ENCODE measurements at places on chromosomes 2 and 18.

DNA sequence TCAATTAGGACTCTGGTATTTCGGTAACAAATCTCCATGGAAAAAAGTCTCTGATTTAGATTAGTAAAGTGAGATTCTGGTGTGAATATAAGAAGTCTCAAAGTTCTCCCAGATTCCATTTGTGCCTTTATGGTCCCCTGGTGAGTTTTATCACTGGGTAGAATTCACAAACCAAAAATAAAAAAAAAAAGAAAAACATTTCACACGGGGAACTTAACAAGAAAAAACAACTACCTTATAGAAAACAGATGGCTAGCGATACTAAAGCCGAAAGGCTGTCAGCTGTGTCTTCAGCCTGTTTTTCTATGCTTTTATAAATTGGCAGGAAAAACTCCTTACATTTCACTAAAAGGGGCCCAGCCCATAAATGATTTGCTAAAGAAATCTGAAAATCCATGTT is 50.6 kb downstream of the COL5A2 start:
- DNase-seq, result no peak

GRCh38 chr2:217621391-217621801 is 381.4 kb downstream of the TNS1 start:
- no peak for DNase-seq

DNA sequence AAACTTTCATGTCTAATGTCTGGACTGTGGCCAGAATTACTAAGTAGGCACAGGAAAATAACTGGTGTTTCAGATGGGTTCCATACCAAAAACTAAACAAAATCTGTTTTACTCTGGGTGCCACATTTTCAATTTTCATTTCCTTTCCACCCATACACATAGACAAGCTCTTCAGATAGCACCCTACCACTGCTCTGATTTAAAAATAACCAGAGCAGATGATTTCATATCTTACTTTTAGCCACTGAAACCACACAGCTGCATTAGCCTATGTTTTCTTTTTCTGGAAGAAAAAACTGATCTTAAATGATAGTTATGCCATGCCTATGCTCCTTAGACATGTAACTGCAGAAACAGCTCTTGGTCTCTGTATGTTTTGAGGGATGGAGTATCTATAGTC is 647.6 kb downstream of the CPS1 start:
- no peak for DNase-seq

DNA sequence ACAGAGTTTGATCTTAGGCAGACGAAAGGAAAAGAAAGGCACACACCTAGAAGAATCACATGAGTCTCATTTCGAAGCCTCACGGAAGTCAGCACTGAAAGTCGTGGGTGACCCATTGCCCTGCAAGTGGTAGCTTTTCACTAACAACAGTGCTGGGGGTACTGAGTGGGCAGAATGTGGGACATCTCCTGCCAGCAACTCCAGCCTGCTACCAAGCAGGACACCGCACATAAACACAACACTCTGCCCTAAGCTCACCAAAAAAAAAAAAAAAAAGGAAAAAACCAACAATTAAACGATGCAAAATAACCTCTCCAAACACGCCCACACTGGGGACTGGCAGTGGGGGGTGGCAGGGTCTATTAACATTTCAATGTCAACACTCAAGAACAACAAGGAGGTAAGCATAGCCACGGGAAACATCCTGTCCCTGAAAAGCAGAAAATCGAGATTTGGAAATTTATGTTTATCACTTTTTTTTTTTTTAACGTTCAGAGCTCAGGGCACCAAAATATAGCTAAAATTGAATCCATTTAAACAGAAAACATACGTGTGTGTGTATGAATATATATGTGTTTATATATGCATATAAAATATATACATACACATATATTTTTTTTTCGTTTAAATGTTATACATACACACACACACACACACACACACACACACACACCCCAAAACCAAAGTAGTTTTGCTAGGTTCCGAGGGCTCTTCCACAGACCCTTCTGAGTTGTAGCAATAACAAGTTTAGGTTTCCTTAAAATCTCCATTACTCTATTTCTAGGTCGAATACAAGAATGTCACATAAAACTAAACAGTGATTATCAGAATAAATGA is 2.2 kb downstream of the INO80D start:
- DNase-seq, result no peak

GRCh38 chr2:236498369-236498768 is 71.3 kb upstream of the ACKR3 start:
- DNase-seq, result no peak

- no peak for DNase-seq
Observed at GRCh38 chr2:4693266-4693665, 989.9 kb downstream of the DCDC2C start.

DNA sequence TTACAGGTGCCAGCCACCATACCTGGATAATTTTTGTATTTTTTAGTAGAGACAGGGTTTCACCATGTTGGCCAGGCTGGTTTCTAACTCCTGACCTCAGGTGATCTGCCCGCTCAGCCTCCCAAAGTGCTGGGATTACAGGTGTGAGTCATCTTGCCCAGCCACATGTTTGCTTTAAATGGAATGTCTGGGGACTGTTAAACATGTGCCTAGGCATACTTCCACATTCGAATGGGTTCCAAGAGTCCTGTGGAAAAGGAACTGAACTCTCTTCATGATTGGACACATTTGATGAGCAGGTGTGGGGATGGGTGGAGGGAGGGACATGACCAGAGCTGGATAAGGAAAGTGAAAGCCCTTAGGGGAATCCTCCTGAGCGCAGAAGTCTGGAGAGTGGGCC is 58.4 kb upstream of the GREB1L start:
- no peak for DNase-seq

DNA sequence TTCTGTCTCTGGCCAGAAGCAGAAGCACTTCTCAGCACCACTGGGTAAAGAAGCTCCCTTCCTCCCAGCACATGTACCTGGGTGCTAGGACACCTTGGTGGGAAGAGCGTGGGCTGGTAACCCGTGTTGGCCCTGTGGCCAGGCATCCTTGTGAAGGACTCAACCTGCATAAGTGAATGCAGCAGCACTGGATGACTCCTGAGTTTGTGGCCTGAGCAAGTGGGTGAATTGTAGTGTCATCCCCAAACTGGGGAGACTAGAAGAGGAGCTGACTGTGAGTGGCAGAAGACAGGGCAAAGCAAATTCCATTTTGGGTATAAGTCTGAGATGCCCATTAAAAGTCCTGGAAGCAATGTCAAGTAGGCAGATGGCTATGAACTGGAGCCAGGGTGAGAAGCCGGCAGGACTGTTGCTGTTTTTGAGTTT is 63.4 kb downstream of the STAT1 start:
- no peak for DNase-seq

DNA sequence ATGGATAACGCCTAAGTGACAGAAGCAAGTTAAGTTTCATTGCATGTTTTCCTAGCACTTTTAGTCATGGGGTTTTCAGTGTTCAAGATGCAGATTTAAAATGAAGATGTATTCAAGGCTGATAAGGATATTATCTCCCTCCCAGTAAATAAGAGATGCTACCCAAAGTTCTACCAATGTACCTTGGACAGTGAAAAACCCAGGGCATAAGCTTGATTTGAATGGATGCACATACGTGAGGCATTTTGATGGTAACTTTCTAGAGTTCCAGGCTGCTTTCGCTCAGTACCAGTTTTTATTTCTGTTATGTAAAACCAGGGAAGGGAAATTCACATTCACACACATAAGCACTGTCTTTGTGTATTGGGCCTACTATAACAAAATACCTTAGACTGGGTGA is 90.3 kb downstream of the STK39 start:
- no peak for DNase-seq

- no peak for DNase-seq
Observed at GRCh38 chr18:23548275-23548674, 38.0 kb downstream of the NPC1 start.

DNA sequence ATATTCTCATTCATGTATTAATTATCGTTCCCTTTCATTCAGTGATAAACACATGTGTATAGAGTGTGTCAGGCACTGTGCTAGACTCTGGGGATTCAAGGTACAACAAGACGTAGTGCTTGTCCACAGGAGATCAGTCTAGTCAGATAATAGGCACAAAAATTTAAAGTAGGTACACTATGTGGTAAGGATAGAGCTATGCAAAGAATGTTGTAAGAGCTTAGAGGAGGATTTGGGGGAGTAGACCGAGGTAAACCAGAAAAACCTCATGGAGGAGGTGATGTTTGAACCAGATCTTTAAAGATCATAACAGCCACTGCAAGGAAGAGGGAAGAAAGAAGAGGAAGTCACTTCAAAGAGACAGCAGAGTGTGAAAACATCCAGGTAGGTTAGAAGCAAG is 256.9 kb upstream of the DDX18 start:
- no peak for DNase-seq

DNA sequence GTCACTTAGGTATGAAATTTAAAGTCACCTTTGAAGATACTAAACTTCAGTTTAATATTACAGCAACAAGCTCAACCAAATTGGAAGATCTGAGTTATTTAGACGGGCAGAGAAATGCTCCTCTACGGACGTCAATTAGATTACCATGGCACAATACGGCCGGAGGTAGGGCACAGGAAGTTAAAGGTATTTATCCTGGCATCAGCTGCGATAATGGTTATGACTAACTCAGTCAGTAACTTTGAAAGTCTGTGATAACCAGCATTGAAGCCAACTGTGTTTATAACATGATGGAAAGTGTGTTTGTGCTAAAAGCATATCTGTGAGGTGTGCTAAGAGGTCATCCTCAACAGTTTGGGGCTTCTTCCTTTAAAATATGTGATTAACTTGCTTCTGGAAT is 117.3 kb downstream of the WDSUB1 start:
- no peak for DNase-seq

- peak; percentile 1 for DNase-seq
Observed at GRCh38 chr2:190069936-190070696, 7.6 kb upstream of the MSTN start.

- no peak for DNase-seq
Observed at GRCh38 chr18:78378403-78378802, 601.2 kb upstream of the SALL3 start.

DNA sequence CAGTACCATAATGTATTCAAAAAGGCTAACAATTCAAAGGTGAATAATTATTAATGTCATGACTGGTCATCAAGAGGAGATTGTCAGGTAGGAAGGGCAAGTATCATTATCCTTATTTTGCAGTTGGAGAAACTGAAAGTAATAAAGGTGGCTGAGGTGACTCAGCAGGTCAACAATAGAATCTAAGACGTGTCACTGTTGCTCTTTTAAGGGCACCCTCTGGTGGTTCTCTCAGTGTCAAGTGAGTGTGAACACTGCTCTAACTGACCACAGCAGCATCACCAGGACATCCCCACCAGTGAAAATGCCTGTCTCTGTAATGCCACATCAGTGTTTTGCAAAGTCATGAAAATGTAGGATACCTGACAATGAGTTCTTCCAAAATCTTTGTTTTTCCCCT is 69.7 kb downstream of the DCC start:
- DNase-seq, result no peak

DNA sequence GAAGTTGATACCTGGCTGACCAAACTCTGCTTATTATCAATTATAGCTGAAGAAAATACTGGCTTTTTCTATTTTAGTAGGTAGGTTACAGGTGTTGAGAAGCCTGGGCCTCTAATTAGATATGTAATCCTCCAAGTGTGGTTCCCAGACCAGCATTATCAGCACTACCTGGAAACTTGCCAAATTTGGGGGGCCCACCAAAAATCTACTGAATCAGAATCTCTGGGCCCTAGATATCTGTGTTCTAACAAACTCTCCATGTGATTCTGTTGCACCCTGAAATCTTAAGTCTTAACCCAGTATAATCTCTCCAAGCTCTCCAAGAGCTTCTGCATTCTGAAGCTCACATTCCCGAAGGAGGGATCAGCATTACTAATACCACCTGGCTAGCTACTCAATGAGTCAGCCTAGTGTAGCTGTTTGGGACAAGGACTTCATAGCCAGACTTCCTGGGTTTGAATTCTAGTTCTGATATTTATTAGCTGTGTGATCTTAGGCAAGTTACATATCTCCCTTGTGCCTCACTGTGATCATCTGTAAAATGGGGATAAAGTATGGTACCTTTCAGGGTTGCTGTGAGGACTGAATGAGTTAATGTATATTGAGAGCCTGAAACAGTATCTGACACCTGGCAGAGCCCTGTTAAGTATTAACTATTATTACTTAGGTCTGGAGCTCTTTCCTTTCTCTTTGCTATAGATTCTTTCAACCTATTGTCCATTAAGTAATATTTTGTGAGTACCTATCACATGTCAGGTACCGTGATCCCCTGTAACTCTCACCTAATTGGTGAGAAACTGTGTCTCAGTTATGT is 94.1 kb upstream of the CD302 start:
- DNase-seq, result no peak

DNA sequence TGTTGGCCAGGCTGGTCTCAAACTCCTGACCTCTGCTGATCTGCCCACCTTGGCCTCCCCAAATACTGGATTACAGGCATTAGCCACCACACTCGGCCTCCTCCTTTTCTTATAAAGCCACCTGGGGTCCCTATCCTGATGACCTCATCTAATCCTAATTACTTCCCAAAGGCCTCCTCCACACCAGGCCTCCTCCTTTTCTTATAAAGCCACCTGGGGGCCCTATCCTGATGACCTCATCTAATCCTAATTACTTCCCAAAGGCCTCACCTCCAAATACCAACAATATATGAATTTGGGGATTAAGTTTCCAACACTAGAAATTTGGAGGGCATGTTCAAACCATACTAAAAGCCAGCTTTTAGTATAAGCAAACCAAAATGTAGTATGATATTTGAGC is 9.7 kb upstream of the RMC1 start:
- DNase-seq, result no peak

GRCh38 chr2:119264781-119265692 is 41.4 kb downstream of the STEAP3 start:
- DNase-seq, result no peak

- DNase-seq, result no peak
Observed at GRCh38 chr2:68653538-68653982, 10.2 kb downstream of the PROKR1 start.

DNA sequence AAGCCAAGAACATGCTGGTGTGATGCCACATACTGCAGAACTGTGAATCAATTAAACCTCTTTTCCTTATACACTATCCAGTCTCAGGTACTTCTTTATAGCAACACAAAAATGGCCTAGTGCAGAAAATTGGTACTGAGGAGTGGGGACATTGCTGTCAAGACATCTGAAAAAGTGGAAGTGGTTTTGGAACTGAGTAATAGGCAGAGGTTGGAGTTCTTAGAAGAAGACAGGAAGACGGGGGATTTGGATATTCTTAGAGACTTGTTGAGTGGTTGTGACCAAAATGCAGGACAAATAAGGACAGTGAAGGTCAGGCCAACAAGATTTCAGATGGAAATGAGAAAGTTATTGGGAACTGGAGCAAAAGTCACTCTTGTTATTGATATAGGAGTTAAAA is 31.3 kb upstream of the CDH2 start:
- no peak for DNase-seq

Measured in stimulated activated CD4-positive, alpha-beta T cell treated with anti-CD3 and anti-CD28 coated beads, Interleukin-1b, Interleukin-23, amount 100 ng/mL, for 1 hour (primary cell).